Fibroblast of skin of scalp (primary cell): ENCODE measurements at places on chromosomes 6 and 20.

GRCh38 chr20:49280463-49281058, 2.7 kb upstream of the ZNFX1 start:
- no peak for DNase-seq

DNA sequence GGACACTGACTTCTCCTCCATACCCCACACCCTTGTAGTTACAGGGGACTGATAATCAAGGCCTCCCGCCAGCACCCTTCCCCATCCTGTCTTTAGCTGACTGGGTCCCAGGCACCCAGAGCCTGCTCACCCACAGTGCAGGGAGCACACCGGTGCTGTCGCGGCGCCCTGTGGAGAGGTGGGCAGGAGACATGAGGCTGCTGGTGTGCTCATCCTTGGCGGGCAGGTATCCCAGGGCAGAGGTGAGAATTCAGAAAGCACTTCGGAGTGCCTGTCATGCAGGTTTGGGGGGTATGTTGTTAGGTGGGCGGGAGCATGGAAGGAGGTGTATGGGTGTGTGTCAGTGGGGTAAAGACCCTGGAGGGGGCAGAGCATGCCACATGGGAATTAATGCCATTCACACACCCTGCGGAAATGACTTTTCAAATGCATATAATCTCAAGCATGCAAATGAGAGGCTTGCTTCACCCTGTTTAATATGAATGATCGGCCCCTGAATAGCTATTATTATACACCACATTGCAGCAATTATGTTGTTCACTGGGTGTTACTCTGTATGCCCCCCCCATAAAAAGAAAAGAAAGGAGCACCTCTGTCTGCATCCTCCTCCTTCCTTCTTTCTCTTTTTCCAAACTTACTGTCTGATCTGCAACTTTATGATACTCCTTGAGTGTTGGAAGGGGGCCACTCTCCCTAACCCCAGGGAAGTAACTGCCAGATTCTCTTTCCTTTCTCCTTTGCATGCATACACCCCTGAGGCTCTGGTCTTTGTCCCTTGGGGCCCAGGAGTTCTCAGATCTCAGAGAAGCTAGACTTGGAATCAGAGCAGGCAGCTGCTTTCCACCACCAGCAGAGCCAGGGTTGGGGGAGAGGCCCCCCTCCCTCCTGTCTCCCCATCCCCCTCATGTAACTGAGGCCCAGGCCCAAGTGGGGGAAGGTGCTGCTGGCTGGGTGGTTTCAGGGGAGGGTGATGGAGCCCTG, 16.0 kb downstream of the FOXP4 start:
- no peak for DNase-seq

GRCh38 chr6:26613689-26614683, 17.2 kb downstream of the ABT1 start:
- DNase-seq = no peak

DNA sequence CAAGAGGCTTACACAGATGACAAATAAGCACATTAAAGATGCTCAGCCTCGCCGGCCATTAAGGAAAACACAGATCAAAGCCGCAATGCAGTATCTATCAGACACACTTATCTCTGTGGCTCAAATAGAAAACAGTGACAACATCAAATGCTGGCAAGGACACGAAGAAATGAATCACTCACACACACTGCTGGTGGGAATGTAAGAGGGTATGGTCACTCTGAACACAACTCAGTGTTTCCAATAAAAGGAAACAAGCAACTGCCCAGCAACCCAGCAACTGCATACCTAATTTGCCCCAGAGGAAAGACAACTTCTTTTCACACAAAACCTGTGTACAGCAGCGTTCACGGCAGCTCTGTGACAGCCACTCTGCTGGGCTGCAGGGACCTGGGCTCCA, 155.8 kb downstream of the WDR27 start:
- no peak for DNase-seq

DNA sequence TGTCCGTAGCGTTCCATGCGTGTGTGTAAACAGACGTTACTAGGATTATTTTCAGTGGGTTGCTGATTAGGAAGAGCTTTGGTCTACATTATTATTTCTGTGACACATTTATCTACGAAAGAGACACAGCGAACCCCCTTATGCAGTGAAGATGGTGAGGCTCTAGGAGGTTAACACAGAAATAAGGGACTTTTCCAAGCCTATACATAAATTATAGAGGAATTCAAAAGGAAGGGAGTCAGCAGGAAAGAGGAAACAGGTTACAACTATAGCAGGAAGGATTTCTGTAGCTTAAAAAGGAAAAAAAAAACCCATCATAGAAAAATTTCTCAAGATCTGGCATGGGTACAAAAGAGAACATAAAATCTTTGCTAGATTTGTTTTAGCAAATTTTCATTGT, 12.9 kb upstream of the RPS6KA2 start:
- no peak for DNase-seq

GRCh38 chr6:144248476-144249301, 36.4 kb upstream of the UTRN start:
- DNase-seq = peak; percentile 93

DNA sequence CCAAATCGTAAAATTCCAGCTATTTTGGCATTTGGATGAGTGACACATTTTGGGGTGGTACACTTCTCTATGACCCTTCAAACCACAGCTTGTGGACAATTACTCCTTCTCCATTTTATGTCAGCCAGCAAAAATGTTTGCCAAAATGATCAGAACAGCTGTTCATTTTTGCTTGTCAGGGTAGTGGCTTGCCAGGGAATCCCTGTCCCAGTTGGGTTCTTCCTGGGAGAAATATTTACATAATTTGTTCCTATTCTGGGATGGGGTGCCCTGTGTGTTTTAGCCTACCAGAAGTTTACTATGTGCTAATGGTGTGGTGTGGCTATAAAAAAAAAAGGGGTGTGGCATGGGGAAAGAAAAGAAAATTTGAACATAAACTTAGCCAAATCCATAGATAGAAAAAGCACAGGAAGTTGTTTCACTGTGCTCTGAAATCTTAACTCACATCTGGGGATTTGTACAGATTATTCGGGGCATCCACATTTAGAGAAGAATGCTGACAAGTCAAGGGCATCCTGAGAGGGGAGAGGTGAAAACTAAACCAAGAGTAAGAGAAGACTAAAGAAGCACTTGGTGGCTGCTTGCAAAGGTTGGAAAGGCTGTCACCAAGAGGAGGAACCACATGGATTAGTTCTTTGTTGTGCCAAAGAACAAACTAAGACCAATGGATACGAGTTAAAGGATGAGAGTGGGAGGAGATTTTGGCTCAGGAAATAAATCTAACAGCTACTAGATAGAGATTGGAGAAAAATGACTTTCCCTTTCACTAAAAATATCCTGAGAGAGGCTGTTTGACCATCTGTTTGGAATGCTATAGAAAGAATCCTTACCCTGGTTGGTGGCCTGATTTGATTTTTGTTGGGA, 55.2 kb upstream of the RBM24 start:
- DNase-seq = no peak

DNA sequence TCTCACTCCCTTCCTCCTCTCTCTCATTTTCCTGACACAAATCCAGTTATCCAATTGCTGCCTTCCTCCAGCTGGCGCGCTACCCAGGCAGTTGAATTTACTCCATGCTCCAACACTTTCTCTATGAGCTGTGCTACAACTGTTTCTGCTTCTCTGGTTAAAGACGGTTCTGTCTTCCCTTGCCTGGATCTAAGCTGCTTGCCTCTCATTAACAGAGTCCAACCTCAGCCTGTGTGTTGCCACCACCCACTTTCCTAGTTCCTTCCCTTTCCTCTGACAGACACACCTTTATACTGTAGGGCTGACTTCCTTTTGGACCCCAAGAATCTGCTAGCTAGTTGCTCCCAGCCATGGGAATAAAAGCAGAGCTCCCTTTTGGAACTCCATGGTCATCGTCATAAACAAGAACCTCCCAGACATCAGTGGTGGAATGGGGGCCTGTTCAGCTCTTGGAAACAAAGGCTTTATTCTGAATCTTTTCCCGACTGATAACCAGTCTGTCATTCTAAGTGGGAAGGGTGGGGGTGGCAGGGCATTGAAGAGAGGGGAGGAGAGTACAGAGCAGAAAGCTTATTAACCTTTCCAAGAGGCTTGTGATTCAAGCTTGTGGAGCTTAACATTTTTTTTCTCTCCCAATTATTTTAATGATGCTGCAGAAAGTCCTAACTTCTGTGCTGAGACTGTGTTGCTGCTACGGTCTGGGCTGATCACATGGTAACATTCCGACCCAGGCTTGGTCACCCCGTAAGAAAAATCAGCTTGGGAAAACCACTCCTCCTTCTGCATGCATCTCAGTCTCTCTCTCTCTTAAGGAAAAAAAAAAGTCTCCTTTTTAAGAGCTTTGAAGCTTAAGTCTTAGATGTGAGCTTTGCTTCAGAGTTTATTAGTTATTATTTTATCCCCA, 31.3 kb upstream of the BMP2 start:
- DNase-seq = no peak

GRCh38 chr20:52191916-52192718, 538 bp upstream of the ZFP64 start:
- DNase-seq = peak; percentile 11

GRCh38 chr6:40112350-40112749, 178.1 kb upstream of the MOCS1 start:
- DNase-seq = no peak
